Suppressor macrophage (primary cell): ENCODE measurements at places on chromosomes 1 and 21.

- DNase-seq: no peak
These were observed at the start of gene TBX19 for GRCh38 chr1:168280296-168280927. Gene TBX19, plus strand, starts transcription at chr1:168280877. Its CDS starts 214 bp downstream, at chr1:168281091.

DNA sequence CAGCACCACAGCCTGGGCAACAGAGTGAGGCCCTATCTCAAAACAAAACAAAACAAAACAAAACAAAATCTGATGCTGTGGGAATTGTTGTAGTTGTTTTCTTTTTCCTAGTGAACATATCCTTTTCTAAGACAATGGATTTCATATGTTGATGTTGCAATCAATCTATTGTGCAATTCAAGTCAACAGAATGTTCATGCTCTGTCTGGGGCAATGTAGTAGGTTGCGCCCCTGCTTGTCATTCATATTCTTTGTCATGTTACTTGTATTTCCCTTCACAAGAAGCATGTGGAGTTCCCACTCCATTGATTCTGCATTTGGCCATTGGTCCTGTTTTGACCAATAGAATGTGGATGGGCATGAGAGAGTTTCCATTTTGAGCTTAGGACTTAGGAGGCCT, 223.9 kb downstream of the DUSP10 start:
- DNase-seq: peak; percentile 34

- no peak for DNase-seq
These were observed 295.4 kb downstream of the CTH start for GRCh38 chr1:70706381-70707037.

GRCh38 chr1:211474451-211474850, 17.5 kb downstream of the RD3 start:
- no peak for DNase-seq

DNA sequence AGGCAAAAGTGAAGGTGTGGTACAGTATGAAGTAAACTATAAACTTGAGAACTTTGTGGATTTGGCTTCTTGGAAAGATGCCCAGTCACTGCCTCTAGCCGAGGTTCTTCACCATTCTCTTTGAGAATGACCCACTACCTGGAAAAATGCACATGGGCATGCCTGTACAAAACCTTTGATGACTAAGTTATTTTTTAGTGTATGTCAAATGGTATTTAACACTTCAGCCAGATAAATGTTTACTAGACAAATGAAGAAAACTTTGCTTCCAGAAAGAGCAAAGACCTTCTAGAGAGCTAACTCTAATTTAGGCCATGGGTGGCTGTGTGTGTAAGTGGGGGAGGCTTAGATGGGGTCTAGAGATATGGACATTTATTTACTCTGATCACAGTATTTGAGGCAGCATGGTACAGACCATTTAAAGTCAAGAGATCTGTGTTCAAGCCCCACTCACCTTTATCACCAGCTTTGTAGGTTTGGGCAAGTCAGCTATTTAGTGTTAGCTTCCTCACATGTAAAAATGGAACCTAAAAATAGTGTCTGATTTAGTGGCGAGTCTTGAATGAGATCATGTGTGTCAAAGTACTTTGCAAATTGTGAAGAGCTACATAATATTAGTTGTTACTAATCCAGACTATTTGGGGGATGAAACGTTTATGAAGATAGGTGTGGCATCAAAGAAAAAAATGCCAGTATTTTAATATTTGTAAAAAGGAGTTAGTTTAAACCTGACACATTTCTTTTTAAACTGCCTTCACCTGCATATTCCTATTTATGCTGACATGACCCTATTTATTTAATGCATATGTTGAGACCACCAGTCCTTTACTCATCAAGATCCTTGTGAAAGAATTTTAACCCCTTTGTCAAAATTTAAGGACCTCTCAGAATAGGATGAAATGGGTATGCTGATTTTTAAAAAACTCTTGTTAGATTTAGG, 20.2 kb downstream of the NFYC start:
- DNase-seq: peak; percentile 69

DNA sequence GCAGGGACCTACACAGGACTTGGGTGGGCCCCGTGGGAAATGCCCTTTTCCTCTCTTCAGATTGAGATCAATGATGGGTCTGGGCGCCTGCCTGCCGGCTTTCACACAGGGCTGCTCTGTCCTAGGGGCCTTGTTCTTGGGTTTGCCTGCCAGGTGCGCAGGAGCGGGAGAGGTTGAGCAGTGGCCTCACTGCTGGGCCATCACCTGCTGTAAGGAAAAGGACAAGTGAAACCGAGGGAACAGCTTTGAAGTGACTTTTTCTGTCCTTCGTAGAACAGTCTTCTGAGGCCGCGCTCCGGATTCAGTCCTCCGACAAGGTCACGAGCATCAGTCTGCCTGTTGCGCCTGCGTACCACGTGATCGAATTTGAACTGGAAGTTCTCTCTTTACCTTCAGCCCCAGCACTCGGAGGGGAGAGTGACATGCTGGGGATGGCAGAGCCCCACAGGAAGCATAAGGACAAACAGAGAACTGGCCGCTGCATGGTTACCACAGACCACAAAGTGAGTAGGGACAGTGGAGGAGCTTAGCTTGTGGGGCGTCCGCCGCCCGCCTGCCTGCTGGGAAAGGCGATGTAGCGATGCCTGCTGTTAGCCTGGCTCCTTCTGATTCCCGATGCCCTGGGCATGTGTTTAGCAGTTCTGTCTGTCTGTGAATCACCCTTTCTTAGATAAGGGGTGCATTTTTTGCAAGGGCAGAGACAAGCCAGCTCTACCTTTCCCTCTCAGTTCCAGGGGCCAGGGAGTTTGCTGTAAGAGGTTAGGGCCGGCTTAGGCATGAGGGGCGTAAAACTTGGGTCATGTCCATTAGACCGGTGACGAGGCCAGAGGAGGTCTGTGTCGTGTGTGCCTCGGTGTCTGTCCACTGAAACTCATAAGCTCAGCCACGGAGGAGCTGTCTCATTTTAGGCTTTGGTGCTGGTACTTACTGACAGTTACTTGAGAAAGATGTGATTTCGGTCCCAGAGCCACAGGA, 19.5 kb upstream of the PWP2 start:
- peak; percentile 68 for DNase-seq

- DNase-seq: no peak
These were observed 1532.1 kb upstream of the TPTE start for GRCh38 chr21:8989261-8989711.

DNA sequence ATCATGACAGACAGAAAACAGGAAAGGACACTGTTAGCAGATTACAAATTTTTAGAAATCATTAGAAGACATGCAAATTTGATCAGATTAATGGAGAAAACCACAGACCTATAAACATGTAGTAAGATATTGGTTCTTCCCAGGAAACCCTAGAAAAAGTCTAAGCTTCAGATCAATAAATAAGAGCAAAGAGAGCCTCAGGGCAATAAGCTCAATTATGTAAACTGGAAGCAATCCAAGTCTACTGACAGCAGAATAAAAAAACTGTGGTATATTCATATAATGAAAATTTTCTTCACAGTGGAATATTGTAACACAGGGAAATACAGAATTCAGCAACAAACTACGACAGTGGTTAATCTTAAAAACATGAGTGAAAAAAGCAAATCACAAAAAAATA, 36.3 kb downstream of the NRDC start:
- DNase-seq: no peak

DNA sequence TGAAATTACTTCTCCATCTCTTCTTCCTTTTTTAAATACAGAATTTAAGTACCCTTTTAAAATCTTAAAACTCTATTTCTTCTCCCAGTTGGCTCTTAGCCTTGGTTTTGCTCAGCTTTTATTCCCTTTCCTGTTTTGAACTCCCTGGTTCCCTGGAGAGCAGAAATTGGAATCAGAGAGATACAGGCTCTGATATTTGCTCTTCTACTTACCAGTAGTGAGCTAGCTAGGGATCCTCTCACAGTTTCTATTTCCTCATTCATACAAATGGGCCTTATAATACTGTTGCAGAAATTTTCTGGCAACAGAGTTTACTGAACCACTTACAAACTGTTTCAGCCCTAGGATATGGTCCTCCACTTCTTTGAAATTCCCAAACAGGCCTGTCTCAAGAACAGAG, 606.3 kb downstream of the NUF2 start:
- no peak for DNase-seq

DNA sequence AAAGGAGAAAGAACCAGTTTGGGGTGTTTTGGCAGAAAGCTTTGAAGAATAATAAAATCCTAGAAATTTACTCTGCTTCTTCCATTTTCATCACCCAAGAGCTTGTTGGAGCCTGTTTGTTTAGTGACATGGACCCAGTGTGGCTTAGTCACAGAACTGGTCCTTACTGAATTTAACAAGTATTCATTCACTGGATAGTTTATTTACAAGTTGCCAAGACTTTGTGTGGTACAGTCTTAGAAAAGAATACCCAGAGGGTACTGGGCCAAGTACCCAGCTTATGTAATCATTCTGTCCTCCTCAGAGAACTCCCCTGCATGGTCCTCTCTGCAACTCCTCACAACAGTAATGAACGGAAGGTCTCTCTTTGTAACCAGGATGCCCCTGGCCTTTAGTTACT, 16.4 kb downstream of the RAB4A start:
- DNase-seq: no peak

DNA sequence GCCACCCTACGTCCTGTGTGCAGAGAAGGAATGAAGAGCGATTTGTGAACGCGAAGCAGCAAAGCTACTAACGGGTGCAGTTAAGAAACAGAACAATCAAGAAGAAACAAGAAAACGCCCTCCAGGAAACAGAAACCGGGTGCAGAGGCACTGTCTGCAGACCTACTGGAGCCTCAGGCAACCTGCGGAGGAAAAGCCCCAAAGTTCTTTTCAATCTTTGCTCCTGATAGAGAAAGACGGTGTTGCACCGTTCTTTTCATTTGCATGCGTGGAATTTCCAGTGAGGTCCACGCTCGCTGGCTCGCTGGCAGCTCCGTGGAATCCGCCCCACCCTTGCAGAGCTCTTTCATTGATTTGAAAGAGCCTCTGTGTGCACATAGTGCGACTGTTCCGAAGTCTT, 37.0 kb upstream of the PDE9A start:
- DNase-seq: no peak
